ENCODE measurements at places on chromosomes 3 and 15. TPM values are rescaled to one million over a fixed set of nuclear protein-coding genes. Genes with fewer than 3 reads are reported as not detected.
A peak's percentile ranks its signal among the peaks of the same experiment; 100 is the strongest.

- no peak for DNase-seq
These were observed 63.4 kb downstream of the KLF13 start for GRCh38 chr15:31390029-31390428.

DNA sequence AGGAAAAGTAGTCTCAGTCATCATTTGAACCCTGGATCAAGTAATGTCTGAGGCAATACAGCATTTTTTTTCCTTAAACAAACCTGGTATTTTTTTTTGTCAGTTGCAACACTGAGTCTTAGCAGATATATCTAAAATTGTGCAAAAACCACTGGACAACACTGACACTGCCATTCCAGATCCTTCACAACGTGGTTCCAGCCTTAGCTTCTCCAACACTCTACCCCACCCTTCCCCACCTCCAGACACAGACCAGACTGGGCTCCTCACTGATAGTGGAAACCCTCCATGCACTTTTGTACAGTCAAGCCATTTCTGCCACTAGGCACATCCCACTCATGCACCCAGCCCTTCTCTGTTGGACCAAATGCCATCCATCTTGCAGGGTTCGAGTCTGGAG is 199.6 kb upstream of the CTNNB1 start:
- DNase-seq: no peak

- DNase-seq: no peak
These were observed 17.4 kb downstream of the PDHB start for GRCh38 chr3:58416191-58416590.

The SLC6A1 gene
- total RNA-seq: not detected

- no peak for DNase-seq
These were observed 82.8 kb upstream of the MRPS22 start for GRCh38 chr3:139260793-139261736.

The VIPR1 gene
- total RNA-seq: 31.2 TPM

DNA sequence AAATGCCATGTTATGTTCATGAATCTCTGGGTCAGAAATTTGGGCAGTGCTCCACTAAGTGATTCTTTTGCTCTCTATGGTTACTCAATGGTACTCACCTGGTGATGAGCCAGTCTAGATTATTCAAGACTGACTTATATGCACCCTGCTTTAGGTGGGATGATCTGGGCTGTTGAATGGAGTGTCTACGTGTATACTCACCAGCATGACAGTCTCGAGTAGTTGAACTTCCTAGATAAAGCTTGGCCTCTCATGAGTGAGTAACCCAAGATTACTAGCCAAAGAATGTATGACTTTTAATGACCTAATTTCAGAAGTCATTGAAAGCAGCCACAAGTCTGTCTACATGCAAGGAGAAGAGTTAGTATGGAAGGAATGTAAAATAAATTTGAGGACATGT is 77.5 kb upstream of the CADM2 start:
- no peak for DNase-seq

DNA sequence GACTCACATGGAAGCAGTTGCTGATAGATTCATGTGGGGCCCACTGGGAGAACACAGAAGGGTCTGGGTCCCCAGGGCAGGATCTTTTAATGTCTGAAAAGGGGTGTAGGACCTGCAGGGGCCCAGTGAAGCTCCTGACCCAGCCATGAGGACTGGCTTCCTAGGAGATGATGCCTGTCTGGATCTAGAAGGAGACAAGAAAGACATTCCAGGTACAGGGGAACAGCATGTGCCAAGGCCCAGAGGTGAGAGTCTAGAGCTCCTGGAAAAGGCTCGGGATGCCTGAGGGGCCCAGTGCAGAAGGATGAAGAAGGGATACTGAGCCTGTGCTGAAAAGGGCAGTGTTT is 4.7 kb upstream of the SEMA3F start:
- no peak for DNase-seq

The ZNF197 gene
- total RNA-seq: 6.6 TPM

DNA sequence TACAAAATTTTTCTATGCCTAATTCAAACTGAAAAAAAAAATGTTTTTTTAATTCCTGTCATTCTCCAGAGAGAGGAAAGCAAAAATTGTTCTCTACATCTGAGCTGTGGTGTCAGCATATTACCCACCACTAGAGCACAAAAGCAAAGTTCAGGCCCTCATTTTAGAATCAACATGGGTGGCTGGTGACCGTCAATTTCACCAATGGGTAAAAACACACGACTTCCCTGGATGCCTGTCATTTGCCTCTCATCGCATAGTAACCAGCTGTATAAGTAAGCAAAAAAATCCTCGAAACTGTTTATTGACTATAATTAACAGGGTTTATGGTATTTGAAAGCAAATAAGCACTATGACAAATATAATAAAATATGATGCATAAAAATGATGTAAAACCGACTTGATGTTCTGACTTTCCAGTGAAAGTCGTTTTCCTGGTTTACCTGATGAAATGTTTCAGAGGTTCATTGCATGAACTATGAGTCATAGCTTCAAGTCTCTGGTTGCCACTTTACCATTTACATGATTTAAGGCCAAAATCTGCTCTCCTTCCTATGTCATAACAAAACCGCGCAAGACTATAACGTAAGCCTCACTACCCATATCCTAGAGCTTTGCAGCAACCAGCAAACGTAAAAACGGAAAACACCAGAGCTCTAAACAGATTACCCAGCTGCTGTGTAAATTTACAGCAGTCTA is 60.5 kb downstream of the THBS1 start:
- peak; percentile 49 for DNase-seq

DNA sequence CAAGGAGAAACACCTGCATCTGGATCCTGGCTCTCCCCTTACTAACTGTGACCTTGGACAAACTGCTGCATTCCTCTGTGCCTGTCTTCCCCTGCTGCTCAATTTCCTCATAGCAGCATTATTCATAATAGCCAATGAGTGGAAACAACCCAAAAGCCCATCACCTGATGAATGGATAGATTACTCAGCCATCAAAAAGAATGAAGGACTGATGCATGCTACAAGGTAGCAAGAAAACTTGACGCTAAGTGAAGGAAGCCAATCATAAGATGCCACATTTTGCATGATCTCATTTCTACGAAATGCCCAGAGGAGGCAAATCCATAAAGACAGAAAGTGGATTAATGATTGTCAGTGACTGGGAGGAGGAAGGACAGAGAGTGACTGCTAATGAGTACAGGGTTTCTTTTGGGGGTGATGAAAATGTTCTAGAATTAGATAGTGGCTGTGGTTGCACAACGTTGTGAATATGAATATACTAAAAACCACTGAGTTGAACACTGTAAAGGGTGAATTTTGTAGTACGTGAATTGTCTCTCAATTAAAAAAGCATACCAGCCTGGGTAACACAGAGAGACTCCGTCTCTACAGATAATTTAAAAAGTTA is 11.2 kb downstream of the IGDCC4 start:
- DNase-seq: no peak

GRCh38 chr3:14178247-14179113 is at the start of the genes LSM3 and XPC:
Gene LSM3, plus strand, starts transcription at chr3:14178817. Its CDS starts 44 bp downstream, at chr3:14178861.
Gene XPC, minus strand, starts transcription at chr3:14178601. Its CDS starts 33 bp downstream, at chr3:14178568.
- peak; percentile 95 for DNase-seq

The SLC22A14 gene
- not detected for total RNA-seq

The SPINK8 gene
- total RNA-seq: not detected

DNA sequence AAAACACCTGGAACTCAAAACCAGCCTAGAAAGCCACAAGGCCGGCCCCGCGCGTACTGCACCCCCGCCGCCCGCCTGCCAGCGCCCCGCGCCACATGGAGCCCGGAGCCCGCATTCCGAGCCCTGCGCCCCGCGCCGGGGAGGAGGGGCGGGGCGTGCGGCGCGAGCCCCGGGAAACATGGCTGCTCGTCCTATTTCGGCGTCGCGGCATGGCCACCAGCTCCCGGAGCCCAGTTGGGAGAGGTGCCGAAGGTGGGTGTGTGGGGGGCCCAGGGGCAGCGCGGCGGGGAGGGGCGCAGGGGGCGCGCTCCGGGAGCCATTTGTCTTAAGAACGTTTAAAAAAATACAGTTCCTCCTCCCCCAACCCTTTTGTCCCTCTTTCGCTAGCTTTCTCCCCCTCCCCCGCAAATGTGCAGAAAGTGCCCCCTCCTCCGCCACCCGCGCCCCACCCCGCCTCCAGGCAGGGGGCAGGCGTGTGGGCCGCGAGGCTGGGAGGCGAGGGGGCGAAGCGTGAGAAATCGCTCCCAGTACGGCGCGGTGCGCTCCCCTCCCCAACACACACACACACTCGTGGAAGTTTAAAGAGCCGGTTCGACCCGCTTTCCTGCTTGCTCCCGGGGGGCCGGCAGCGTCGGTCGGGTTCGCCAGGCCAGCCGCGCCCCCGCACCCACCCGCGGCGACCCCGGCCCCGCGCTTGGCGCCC is 2.5 kb downstream of the ANP32A start:
- peak; percentile 63 for DNase-seq

GRCh38 chr3:177279118-177279815 is 82.0 kb upstream of the TBL1XR1 start:
- no peak for DNase-seq

DNA sequence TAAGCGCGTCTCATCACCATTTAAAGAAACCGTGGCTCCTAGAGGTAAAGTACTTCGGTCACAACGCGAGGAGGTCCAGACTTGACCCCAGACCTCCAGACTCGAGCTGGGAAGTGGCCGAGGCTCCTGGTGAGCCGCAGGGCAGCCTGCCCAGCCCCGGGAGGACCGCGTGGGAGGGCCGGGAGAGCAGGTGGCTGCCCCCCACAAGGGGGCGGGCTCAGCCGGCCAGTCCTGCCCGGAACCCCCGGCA is at the start of gene SLC27A2:
Gene SLC27A2, plus strand, starts transcription at position 228 of the 250 bp plus-strand sequence. CDS start 232 bp downstream, outside the sequence.
- DNase-seq: no peak

DNA sequence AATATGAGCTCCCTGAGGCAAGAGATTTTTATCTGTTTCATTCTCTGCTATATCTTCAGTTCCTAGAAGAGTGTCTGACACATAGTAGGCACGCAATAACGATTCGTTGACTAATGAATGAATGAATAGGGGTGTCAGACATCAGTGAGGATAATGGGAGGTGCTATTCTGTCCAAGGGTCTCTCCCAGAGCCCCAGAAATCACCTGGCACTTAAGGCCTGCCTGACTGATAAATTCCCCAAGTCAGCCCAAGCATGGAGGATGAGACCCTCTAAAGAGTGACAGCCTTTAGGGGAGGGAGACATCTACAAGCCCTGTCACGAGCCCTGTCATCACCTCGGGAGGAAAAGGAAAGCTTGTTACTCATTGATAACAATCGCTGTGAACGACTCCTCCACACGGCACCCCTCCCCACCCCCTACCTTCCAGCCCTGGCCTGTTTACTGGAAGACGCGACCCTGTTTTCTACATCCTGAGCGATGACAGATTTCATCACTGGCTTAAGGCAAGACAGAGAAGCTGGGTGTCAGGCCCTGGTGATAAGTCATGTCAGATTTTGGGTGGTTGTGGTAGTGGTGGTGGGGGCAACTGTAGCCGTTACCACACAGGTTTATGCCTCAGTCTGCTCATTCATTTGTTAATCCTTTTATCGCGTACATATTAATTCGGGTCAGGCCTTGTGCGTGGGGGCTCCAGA is 23.1 kb downstream of the BHLHE40 start:
- no peak for DNase-seq

The TM4SF4 gene
- total RNA-seq: not detected

The ARGFX gene
- total RNA-seq: not detected

DNA sequence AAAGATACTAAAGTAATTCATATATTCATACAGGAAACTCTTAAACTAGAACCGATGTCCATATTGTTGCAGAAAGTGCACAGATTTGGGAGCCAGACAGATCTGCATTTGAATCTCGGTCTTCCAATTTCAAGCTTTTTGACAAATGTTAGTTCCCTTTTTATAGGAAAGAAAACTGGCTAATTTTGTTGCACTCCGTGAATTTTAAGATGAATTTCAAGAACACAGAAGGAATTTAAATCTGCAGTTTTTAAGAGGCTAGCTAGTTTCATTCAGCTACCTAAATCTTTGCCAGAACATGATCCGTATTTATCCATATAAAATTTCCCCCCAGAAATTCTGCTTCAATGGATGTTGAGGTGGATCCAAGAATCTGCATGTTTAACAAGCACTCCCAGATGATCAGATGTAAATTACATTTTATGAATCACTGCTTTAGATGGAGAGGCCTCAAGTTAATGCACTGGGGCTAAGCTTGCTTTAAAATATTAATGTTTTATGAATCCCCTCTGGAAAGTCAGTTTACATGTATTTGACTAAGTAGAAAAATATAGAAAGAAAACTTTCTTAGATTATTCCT is 1296.3 kb upstream of the CADM2 start:
- no peak for DNase-seq

DNA sequence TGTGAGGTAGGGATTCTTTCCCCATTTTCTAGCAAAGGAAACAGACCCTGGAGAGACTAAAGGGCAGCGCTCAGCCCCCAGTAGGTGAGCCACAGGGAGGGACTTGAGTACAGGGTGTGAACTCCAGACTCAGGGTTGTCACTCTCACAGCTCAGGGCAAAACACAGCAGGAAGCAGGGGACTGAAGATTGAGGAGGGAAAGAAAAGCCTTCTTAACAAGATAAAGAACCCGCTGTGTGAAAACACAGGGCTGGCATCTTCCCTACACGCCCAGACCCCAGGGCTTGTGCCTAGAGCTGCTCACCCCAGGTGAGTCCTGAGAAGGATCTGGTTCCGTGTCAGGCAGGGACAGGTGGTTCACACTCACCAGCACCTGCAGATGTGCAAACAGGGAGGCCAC is 59.6 kb downstream of the ABTB1 start:
- no peak for DNase-seq

The GOLGA6D gene
- not detected for total RNA-seq

The NXPE3 gene
- total RNA-seq: 37.9 TPM

The EXD1 gene
- not detected for total RNA-seq

GRCh38 chr3:9721015-9721699 is 10.4 kb upstream of the BRPF1 start:
- no peak for DNase-seq

The SHF gene
- 3.3 TPM for total RNA-seq

Data from CD4-positive, CD25-positive, alpha-beta regulatory T cell (primary cell).